Stimulated activated CD8-positive, alpha-beta memory T cell treated with anti-CD3 and anti-CD28 coated beads, Interleukin-12 subunit alpha, Interleukin-12 subunit beta, amount 100 ng/mL, for 4 hours (primary cell): ENCODE measurements at places on chromosomes 5 and 9.

DNA sequence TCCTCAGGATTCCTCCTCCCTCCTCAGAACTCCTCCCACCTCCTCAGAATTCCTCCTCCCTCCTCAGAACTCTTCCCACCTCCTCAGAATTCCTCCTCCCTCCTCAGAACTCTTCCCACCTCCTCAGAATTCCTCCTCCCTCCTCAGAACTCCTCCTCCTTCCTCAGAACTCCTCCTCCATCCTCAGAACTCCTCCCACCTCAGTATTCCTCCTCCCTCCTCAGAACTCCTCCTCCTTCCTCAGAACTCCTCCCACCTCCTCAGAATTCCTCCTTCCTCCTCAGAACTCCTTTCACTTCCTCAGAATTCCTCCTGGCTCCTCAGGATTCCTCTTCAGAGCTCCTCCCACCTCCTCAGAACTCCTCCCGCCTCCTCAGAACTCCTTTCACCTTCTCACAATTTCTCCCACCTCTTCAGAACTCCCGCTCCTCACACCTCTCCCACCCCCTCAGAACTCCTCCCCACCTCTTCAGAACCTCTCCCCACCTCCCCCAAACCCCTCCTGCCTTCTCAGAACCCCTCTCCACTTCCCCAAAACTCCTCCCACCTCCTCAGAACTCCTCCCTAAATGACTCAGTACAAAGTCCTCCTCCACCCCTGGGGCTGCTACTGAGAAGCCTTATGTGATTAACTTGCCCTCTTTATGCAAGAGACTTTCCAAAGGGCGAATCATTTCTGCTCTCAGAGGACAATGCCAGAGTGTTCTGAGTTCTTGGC is 23.2 kb downstream of the SLC46A2 start:
- DNase-seq: no peak

DNA sequence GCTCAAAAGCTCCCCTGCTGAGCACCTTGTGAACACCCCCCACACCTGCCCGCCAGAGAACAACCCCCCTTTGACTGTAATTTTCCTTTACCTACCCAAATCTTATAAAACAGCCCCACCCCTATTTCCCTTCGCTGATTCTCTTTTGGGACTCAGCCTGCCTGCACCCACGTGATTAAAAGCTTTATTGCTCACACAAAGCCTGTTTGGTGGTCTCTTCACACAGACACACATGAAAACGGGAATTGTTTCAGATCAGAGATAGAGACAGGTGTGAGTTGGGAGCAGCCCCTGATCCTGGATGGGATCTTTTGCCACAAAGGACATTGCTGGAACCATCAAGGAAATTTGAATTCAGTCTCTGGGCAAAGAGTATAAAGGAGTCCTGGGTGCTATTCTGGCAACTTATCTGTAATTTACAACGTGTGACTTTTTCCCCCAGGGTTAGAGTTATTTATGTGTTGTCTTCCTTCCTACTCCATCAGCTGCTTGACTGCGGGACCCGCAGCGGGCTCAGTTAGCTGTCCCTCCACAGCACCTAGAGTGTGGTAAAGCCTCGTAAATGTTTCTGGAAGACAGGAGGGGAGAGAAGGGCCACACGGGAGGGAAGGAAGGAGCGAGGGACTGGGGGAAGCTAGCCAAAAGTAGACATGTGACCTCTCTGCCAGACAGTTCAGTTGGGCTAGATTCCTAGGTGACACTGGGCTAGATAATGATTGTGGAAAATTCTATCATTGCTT is 437.0 kb downstream of the ZNF608 start:
- no peak for DNase-seq

- DNase-seq: no peak
Observed at GRCh38 chr5:79285285-79285684, 49.4 kb downstream of the JMY start.

GRCh38 chr9:6409811-6410210 is 3.2 kb upstream of the UHRF2 start:
- DNase-seq: no peak

- DNase-seq: no peak
Observed at GRCh38 chr5:154614125-154614524, 136.1 kb upstream of the HAND1 start.

- DNase-seq: no peak
Observed at GRCh38 chr5:83313436-83313835, 158.1 kb upstream of the VCAN start.

- DNase-seq: no peak
Observed at GRCh38 chr9:72292874-72293607, 72.0 kb downstream of the ZFAND5 start.

DNA sequence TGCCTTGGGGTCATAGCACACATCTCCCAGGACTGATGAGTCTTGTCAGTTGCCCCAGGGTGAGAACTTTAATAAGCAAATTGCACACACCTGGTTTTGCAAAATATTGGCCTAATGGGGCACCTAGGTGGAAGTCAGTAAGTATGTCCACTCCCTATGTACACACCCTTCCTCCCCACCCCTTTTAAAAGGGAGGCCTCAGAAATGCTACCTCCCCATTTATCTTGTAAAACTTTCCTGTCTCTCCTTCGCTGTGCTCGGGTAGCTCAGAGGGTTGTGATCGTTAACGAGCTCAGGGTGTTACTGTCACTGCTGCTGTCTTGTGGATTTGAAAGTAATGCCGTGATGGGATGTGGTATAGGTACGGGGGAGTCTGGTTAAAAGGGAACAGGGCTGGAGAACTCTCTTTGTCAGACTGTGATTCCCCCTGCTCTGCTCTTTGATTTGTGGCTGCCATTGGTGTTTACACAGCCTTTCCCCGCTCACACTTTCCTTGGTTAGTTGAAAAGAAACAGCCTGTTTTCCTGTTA is 26.2 kb downstream of the ZNF462 start:
- DNase-seq: no peak

- DNase-seq: no peak
Observed at GRCh38 chr9:92645041-92645440, 24.9 kb downstream of the IPPK start.

- DNase-seq: no peak
Observed at GRCh38 chr9:130432362-130432761, 12.4 kb upstream of the ASS1 start.

- no peak for DNase-seq
Observed at GRCh38 chr5:167915237-167915636, 376.2 kb upstream of the WWC1 start.

- peak; percentile 54 for DNase-seq
Observed at GRCh38 chr9:91193087-91193657, 168.5 kb downstream of the AUH start.

DNA sequence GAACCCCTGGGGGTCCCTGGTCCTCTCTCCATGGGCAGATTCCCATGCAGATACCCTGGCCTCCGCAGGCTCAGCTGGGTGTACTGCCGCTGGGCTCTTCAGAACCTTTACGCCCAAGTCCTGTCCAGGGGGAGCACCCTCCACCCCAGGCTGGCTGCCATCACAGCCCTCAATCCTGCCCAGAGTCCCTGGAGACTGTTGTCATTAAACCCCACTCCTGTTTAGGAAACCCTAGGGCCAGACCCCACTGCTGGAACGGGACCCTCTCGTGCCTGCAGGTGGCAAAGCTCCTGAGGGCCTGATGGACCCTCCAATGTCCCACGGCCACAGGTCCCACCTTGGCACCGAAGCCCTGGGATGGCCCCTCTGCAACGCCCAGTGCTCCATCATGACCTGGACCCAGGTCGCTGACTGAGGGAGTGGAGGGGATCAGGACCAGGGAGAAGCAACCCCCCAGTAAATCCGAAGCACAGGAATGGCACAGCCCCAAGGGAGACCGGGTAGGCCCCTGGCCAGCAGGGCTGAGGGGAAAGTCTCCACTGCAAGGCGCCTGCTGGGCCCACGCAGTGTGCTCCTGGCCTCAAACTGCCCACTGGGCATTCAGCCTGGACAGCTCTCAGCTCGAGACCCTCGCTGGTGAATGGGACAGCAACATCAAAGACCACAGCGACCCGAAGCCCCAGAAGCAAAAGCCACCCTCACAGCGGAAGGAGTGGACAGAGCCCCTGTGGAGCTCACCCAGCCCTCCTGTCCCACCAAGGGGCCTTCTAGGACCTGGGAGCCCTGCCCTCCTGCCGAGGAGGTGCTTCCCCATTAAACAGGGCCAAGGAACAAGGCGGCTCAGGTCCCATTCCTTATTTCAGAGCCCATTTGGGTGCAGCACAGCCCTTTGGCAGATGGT is 8.3 kb downstream of the ZDHHC11B start:
- no peak for DNase-seq

DNA sequence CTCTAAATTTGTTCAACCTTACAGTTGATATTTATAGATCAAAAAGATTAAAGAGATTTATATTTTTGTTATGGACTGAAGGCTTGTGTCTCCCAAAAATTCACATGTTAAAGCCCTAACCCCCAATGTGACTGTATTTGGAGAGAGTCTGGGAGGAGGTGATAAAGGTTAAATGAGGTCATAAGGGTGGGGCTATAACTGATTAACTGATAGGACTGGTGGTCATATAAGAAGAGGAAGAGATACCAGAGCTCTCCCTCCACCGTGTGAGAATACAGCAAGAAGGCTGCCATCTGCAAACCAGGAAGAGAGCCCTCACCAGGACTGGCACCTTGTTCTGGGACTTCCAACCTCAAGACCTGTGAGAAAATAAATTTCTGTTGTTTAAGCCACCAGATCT is 264.3 kb downstream of the ENC1 start:
- no peak for DNase-seq

GRCh38 chr5:139896718-139897117 is 101.1 kb downstream of the PSD2 start:
- DNase-seq: no peak

DNA sequence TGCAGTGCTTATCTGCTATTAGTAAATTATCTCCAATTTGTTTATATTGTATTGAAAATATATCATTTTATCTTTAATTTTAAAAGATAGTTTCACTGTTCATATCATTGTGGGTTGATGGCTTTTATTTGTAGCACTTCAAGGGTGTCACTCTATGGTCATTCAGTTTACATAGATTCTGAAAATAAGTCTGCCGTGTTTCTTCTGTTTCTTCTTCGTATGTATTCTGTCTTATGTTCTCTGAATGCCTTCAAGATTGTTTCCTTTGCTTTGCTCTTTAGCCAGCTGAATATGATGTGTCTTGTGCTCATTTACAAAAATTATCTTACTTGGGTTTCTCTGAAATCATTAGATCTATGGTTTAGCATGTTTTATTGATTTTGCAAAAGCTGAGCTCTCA is 359.9 kb downstream of the CYLC2 start:
- DNase-seq: no peak

GRCh38 chr5:10982626-10983025 is 221.6 kb upstream of the DAP start:
- no peak for DNase-seq

- DNase-seq: no peak
Observed at GRCh38 chr5:31921852-31922305, 252.2 kb downstream of the GOLPH3 start.

DNA sequence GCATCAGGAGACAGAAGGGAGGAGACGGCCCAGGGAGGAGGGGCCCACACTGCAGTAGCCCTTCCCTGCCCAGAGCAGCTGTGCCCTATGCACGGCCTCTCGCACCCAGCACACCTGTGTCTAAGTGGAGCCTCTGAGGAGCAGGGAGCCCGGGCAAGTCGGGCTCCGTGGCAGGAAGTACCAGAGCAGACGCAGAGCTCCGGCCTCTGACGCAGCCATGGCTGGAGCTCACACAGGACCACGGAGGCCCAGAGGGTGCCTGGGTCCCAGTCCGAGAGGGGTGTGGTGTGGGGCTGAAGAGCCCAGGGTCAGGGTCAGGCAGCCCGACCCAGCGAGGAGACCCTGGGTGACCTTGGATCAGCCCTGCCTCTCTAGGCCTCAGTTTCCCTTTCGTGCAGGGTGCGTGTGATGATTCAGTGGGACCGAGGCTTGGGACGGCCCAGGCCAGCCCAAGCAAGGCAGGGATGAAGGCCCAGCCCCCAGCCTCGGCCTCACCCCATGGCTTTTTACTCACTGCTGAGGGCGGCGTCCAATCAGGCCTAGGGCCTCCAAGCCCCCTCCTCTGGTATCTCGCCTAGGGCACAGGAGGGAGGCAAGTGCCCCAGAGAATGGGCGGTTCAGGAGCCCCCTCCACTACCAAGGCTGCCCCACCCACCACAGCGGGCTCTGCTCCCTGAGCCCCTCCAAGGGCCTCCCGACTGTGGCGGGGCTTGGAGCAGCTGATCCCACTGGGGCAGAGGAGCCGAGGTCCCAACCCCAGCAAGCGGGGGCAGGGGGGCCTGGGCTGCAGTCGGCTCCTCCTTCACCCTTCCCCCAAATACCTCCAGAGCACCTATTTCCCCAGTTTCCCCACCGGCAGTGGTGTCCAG is 4.3 kb upstream of the AGPAT2 start:
- DNase-seq: no peak

DNA sequence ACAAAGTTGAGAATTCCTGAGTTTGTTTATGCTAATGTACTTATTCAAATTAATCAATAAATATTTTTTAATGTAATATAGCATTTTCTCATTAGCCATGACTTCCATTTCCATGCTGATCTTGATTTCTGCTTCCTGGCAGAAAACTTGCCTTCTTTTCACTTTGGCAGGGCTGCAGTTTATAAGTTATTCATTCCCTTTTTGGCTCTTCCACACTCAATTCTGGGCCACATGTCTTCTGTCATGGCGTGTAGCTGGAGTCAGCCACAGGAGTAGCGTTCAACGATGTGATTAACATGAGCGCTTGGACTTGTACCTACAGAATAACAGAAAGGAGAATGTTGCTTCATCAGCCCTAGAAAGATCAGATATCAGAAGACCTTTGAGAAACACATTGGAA is 172.9 kb downstream of the CFAP90 start:
- DNase-seq: no peak

- no peak for DNase-seq
Observed at GRCh38 chr9:124353166-124353768, 62.0 kb downstream of the PSMB7 start.

DNA sequence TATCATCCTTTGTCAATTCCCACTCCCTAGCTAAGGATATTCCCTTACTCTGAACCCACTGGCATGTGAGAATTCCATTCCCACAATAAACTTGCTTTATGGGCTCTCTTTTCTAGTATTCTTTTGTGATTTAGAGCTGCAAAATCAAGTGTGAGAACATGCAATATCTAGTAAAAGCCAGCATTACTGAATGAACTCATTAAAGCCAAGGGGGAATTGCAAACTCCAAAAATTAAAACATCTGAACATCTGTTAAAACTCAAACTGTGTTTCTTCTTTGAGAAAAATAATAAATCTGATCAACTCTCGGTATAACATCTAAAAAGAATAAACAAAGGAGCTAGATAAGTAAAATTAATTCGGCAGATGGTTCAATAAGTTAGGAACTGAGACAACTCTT is 53.1 kb upstream of the MPDZ start:
- no peak for DNase-seq

DNA sequence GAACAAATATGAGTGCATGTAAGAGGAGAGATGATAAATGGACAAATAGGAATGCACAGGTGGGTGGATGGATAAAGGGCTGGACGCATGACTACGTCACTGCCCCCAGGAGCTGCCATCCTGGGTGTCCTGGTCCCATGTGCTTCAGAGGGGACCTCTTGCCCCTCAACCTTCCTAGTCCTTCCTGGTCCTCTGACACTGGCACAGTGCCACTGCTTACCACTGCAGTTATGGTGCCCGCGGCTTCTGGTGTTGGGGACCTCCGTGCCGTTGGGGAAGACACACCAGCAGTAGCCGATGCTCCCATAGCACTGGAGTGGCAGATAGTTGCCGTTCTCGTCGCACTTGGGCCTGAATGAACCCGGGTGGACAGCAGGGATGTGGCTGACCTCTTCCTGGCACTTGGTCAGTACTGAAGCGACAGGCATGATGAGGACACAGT is 9.8 kb downstream of the CD74 start:
- no peak for DNase-seq
